Keratinocyte (primary cell): ENCODE measurements at places on chromosomes 1 and 21.
A peak's percentile ranks its signal among the peaks of the same experiment; 100 is the strongest.

- H3K4me3 ChIP-seq, result peak overlapping the region; percentile 1
- H3K4me1 ChIP-seq, result peaks cover 41% of the 10 kb centered on the region
- H3K27ac ChIP-seq, result peak overlapping the region; percentile 67
- no peaks in the 10 kb centered on the region for H3K27me3 ChIP-seq
These were observed 5.5 kb downstream of the MFSD2A start for GRCh38 chr1:39960431-39960958.

DNA sequence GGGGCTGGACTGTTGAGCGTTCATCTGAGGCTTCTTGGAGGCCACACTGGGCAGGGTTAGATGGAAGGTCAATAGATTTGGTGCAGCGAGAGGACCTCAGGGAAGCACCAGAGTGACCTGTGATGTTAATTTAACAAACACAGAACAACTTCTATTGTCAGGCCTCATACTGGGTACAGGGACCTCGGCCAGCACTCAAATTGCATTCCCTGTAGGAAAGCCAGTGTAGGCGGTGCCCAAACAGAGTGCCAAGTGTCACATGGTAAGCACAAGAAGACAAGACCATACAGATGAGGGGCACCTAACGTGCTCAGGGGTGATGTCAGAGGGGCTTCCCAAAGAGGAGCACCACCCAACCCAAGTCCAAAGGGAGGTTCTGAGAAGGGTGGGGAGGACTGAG, 1.3 kb downstream of the TMEM269 start:
- no peak for DNase-seq
- H3K27me3 ChIP-seq, result peaks cover 11% of the 10 kb centered on the region
- H3K4me1 ChIP-seq, result peaks cover 4% of the 10 kb centered on the region
- H3K4me3 ChIP-seq, result no peak overlapping the region
- no peak overlapping the region for H3K27ac ChIP-seq

GRCh38 chr1:110210604-110211495, 736 bp downstream of the KCNC4 start:
- H3K27ac ChIP-seq, result no peak overlapping the region
- no peaks in the 10 kb centered on the region for H3K36me3 ChIP-seq
- DNase-seq, result no peak
- peaks cover 10% of the 10 kb centered on the region for H3K4me1 ChIP-seq
- H3K4me3 ChIP-seq, result peak overlapping the region; percentile 70

- no peaks in the 10 kb centered on the region for H3K4me1 ChIP-seq
- no peak for DNase-seq
- peaks cover 46% of the 10 kb centered on the region for H3K27me3 ChIP-seq
- H3K4me3 ChIP-seq, result no peak overlapping the region
- no peak overlapping the region for H3K27ac ChIP-seq
These were observed 1.0 kb upstream of the HJV start for GRCh38 chr1:146022403-146023127.

GRCh38 chr1:200226268-200226968, 183.4 kb downstream of the ZNF281 start:
- no peaks in the 10 kb centered on the region for H3K36me3 ChIP-seq
- DNase-seq, result no peak
- H3K27me3 ChIP-seq, result no peaks in the 10 kb centered on the region
- H3K27ac ChIP-seq, result no peak overlapping the region
- peaks cover 11% of the 10 kb centered on the region for H3K4me1 ChIP-seq
- no peak overlapping the region for H3K4me3 ChIP-seq

DNA sequence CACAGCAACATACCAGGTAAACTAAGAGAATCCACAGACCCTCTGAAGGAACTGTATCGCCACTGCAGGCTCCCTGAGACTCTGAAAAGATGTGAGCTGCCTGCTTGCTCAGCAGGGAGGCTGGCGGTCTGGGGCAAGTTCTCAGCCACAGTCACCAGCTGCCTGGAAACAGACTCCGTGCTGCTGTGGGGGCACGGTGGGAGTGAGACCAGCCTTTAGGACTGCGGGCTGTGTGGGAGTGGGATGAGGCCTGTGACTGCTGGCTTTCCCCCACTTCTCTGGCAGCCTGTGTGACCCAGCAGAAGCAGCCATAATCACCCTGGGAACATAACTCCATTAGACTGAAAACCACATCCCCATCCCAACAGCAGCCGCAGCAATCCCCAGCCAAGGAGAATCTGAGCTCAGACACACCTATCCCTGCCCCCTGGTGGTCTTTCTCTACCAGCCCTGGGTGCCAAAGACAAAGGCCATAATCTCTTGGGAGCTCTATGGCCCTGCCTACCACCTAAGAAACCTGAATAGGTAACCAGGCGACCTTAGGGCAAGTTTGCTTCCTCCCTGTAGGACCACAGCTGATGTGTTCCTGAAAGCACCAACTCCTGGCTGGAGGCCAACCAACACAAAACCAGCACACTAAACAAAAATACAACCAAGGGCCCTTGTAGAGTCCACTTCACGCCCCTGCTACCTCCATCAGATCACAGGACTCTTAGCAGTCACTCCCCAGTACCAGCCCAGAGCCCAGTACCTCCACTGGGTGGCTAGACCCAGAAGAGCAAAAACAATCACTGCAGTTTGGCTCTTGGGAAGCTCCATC, 151.5 kb downstream of the SMYD3 start:
- peaks cover under 1% of the 10 kb centered on the region for H3K36me3 ChIP-seq
- DNase-seq, result no peak
- no peak overlapping the region for H3K27ac ChIP-seq
- no peak overlapping the region for H3K4me3 ChIP-seq
- H3K4me1 ChIP-seq, result no peaks in the 10 kb centered on the region

- no peaks in the 10 kb centered on the region for H3K27me3 ChIP-seq
- peaks cover 12% of the 10 kb centered on the region for H3K4me1 ChIP-seq
- no peaks in the 10 kb centered on the region for H3K36me3 ChIP-seq
- no peak for DNase-seq
- no peak overlapping the region for H3K4me3 ChIP-seq
- H3K27ac ChIP-seq, result no peak overlapping the region
These were observed 72.8 kb upstream of the BCL10 start for GRCh38 chr1:85349224-85349623.

DNA sequence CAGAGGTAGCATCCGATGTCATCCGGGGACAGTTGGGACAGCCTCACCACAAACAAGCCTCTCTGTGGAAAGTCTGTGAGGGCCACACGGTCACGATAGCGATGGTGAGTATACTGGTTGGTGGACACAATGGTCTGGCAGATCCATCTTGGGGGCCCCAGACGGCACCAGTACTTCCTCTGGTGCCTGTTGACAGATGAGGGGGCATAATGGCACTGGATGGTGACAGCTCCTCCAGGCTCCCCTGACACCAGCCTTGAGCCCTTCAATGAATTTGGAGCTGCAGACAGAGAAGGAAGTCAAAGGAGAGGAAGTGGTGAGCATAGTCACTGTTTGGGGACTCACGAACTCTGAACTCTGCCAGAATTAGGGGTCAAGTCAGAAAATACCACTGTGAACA, 8.0 kb downstream of the FCAMR start:
- H3K4me1 ChIP-seq, result peaks cover 9% of the 10 kb centered on the region
- no peaks in the 10 kb centered on the region for H3K36me3 ChIP-seq
- no peak overlapping the region for H3K27ac ChIP-seq
- H3K27me3 ChIP-seq, result peaks cover 2% of the 10 kb centered on the region

DNA sequence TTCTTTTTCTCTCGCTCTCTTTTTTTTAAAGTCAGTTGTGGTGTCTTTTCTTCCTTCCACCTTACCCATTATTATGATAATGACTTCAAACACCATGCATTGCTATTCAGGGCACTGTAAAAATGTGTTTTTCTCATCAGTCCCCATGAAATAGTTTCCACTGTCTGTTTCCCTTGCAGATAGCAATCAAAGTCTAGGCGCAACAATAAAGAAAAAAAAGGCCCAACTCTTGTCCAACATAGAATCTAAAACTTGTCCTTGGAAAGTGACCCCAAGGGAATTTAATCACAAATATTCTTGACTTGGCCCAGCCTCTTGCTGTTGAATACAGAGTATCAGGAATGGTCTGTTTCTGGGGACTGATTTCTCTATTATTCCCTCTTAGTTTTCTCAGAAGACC, 382.5 kb downstream of the PLPP3 start:
- no peaks in the 10 kb centered on the region for H3K27me3 ChIP-seq
- H3K27ac ChIP-seq, result no peak overlapping the region
- no peaks in the 10 kb centered on the region for H3K36me3 ChIP-seq
- H3K4me1 ChIP-seq, result no peaks in the 10 kb centered on the region
- H3K4me3 ChIP-seq, result no peak overlapping the region

- no peak overlapping the region for H3K27ac ChIP-seq
- H3K4me3 ChIP-seq, result no peak overlapping the region
- H3K4me1 ChIP-seq, result no peaks in the 10 kb centered on the region
These were observed 156.0 kb downstream of the PDE4B start for GRCh38 chr1:65948609-65949229.

- peaks cover 6% of the 10 kb centered on the region for H3K4me1 ChIP-seq
- H3K27me3 ChIP-seq, result no peaks in the 10 kb centered on the region
- no peak overlapping the region for H3K27ac ChIP-seq
- H3K36me3 ChIP-seq, result no peaks in the 10 kb centered on the region
- no peak for DNase-seq
These were observed 71.5 kb downstream of the SMYD3 start for GRCh38 chr1:246435421-246436041.

DNA sequence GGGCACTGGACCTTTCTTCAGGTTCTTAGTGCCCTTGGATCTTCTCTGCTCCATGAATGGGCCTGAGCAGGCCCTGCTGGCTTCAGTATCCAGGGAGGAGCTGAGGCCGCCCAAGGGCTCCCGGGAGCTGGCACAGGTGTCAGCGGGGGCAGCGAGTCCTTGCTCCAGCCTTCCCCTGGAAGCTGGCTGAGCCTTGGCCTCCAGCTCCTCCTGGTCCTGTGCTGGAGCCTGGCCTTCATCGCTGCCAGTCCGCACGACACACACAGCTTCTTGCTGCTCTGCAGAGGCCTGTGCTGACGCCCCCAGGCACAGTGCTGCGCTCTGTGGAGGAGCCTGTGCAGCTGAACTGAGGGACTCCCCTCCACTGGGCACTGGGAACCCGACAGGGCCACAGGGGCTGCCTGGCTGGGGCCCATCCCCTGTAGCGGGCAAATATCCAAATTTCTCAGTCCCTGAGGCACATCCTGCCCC, 1.7 kb downstream of the SPOCD1 start:
- H3K4me1 ChIP-seq, result no peaks in the 10 kb centered on the region
- no peak overlapping the region for H3K27ac ChIP-seq
- no peak overlapping the region for H3K4me3 ChIP-seq
- no peak for DNase-seq

DNA sequence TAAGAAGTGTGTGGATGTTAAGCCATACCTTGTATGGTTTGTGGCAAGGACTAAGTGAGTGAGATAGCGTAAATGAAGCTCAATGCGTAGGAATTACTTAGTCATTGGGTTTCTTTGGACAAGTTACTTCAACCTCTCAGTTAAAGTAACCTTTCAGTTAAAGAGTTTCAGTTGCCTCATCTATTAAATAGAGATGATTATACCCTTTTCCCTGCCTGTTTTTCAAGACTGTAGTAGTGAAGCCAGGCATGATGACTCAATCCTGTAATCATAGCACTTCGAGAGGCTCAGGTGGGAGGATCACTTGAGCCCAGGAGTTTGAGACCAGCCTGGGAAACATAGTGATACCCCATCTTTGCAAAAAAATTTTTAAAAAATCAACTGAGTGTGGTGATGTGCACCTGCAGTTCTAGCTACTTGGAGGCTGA, 6.3 kb downstream of the ZMPSTE24 start:
- no peak overlapping the region for H3K4me3 ChIP-seq
- no peak for DNase-seq
- peaks cover 28% of the 10 kb centered on the region for H3K4me1 ChIP-seq
- H3K36me3 ChIP-seq, result peaks cover 31% of the 10 kb centered on the region
- no peaks in the 10 kb centered on the region for H3K27me3 ChIP-seq
- H3K27ac ChIP-seq, result peak overlapping the region; percentile 50

DNA sequence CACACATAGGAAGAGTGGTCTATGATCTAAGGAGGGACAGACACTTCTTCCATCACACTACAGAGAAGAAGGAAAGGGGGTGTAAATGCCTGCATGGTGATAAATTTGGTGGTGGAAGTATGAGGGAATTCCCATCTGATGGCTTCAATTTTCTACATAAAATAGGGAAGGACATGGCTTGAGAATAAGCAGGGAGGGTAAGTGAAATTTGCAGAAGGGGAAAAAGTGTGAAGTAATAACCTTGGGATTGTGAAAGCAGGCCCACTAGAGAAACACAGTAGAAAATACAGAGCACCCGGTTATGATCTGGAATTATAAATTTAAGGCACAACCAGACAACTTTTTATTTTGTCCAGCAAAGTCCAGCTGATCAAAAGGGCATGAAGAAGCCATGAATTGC, 22.7 kb upstream of the HIVEP3 start:
- no peaks in the 10 kb centered on the region for H3K27me3 ChIP-seq
- no peaks in the 10 kb centered on the region for H3K4me1 ChIP-seq

DNA sequence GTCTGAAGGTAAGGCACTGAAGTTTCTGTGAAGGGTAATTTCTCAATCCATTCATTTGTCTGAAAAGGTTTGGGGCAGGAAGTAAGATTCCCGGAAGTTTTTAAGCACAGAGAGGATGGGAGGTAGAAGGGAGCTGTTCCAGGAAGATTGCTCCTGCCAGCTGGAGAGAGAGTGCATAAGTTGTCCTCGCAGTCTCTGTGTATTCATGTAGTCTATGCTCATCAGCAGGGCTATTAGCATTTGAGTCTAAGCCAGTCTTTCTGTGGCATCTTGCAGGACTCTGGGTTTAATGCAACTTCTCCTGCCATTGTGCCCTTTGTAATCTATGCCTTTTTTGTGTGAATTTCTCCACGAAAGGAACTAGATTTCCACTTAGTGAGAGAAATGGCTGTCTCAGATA, 140.8 kb upstream of the FGGY start:
- no peaks in the 10 kb centered on the region for H3K36me3 ChIP-seq
- no peaks in the 10 kb centered on the region for H3K27me3 ChIP-seq
- DNase-seq, result no peak
- no peak overlapping the region for H3K27ac ChIP-seq
- no peak overlapping the region for H3K4me3 ChIP-seq
- H3K4me1 ChIP-seq, result peaks cover 10% of the 10 kb centered on the region

- H3K4me3 ChIP-seq, result no peak overlapping the region
- H3K27ac ChIP-seq, result no peak overlapping the region
- peaks cover 7% of the 10 kb centered on the region for H3K4me1 ChIP-seq
- DNase-seq, result no peak
These were observed 2.6 kb downstream of the SUMO3 start for GRCh38 chr21:44815225-44815624.

GRCh38 chr1:28236656-28237322, 865 bp downstream of the ATP5IF1 start:
- H3K36me3 ChIP-seq, result peaks cover 6% of the 10 kb centered on the region
- DNase-seq, result no peak
- H3K4me3 ChIP-seq, result peak overlapping the region; percentile 74
- no peaks in the 10 kb centered on the region for H3K27me3 ChIP-seq

GRCh38 chr1:90726986-90727480, 9.9 kb upstream of the BARHL2 start:
- DNase-seq, result no peak
- H3K4me1 ChIP-seq, result peaks cover 9% of the 10 kb centered on the region
- H3K36me3 ChIP-seq, result no peaks in the 10 kb centered on the region

GRCh38 chr1:234395297-234395696, 22.0 kb downstream of the COA6 start:
- H3K27me3 ChIP-seq, result no peaks in the 10 kb centered on the region
- DNase-seq, result no peak
- H3K4me1 ChIP-seq, result no peaks in the 10 kb centered on the region
- H3K36me3 ChIP-seq, result peaks cover 9% of the 10 kb centered on the region
